ENCODE measurements at places on chromosomes 5 and 9.

DNA sequence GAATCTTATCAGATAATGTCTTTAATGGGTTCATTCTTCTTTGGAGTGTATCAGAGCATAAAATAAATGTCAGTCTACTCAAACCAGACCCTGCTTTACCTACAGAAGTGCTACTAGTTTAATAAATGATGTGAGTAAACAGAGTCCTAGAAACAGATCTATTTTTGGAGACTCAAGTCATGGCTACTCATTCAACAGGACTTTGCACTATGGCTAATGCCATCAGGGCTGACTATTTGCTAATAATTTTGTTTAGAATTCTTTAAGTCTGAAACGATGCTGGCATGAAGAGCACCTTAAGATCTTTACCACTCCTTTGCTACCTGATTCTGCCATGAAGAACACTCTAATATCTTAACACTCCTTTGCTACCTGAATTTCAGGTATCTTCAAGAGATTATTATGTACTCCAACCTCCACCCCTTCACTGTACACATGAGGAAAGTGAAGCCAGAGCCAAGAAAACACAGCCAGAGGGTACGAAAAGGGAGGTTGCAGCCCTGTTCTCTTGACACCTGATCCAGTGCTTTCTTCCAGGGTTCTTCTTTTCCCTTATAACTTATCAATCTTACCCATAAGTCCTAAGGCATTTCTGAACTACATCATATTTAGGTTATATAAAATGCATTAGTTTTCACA is 62.4 kb downstream of the ZNF608 start:
- no peak for DNase-seq

DNA sequence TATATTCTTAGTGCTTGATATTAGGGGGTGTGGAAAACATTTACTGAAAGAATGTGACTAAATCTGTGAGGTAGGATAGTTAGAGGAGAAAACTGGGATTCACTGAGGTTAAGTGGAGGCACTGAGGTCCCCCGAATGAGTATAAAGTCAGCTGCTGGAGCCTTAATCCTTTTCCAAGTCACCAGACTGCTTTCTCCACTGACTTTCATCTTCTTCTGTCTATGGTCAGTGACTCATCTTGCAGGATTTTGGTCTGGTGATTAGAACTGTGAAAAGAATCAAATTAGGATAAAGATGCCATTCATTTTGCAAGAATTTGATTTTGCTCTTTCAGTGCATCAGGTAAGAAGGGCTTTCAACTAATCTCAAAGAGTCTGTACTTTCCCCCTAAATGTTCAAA is 89.3 kb upstream of the ALDH1A1 start:
- no peak for DNase-seq

- no peak for DNase-seq
Observed at GRCh38 chr9:87089929-87090328, 142.6 kb upstream of the GAS1 start.

GRCh38 chr5:68436686-68437520 is 221.3 kb downstream of the PIK3R1 start:
- DNase-seq, result no peak

GRCh38 chr5:141094481-141095262 is at the start of gene PCDHB2:
Gene PCDHB2 (plus strand): TSS chr5:141094615. CDS start chr5:141094791, 176 bp downstream.
- DNase-seq, result no peak

GRCh38 chr5:35281613-35282012 is 51.3 kb upstream of the PRLR start:
- no peak for DNase-seq

DNA sequence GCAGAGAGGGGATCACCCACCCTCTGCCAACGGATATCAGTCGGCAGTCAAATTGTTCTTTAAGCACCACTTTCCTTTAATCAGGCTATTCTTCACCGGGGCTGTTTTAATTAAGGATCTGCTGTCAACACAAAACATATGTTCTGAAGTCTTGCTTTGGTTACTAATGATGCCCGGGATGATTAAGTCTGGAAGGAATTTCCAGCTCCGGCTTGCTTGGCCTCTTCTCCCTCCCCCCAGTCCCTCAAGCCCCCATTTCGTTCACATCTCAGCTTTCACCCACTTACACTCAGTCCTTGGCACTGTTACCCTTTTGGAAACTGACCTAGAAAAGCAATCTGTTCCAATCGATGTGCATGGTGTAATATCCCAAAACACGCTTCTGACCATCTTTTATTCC is 74.7 kb downstream of the MSX2 start:
- no peak for DNase-seq

- no peak for DNase-seq
Observed at GRCh38 chr5:88825584-88826315, 57.2 kb downstream of the MEF2C start.

GRCh38 chr9:132164604-132165362 is 2.9 kb downstream of the NTNG2 start:
- DNase-seq, result no peak

DNA sequence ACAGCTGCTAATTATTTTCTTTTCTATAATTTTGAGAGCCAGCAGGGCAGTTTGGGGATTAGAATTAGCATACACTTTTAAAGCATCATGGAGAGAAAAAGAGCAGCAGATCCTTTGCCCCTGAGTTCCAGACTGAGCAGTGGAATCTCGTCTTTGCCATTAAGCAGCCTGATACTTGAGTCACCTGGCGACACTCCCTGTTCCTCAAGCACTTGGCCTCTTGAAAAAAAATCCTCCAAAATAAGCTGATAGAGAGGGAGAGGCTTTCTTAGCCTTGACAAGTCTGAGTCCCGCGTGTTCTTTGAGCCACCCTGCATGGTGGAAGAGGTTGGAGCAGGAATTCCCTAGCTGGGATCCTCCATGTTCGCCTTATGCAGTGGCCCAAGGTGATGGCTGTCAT is 398.3 kb downstream of the IRX2 start:
- DNase-seq, result no peak

GRCh38 chr5:35483191-35483590 is 134.5 kb upstream of the SPEF2 start:
- no peak for DNase-seq

- no peak for DNase-seq
Observed at GRCh38 chr5:158433634-158434033, 574.7 kb upstream of the CLINT1 start.

DNA sequence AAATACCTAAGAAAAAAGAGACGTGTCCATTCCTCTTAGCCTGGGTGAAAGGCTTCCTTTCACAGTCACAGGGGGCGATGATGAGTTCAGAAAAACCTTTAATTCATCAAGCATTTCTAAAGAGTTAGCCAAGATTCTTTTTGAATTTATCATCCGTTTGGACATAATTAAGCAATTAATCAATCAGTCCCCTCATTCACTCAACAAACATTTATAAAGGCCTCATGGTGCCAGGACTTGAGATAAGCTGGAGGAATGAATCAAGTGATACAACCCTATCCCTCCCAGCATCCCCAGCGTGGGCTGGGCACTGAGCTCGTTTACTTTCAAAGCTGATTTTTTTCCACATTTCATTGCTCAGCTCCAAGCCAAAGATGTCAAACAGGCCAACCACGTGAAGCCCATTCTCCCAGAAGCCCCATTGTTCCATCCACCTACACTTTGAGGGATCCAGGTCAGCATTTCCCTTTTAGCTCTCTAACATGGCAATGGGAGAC is 140.5 kb downstream of the SLIT3 start:
- no peak for DNase-seq

GRCh38 chr9:117704024-117704575 is at the start of gene TLR4:
Gene TLR4 (plus strand): TSS chr9:117704403. CDS start chr9:117704473, 70 bp downstream.
- DNase-seq, result no peak

DNA sequence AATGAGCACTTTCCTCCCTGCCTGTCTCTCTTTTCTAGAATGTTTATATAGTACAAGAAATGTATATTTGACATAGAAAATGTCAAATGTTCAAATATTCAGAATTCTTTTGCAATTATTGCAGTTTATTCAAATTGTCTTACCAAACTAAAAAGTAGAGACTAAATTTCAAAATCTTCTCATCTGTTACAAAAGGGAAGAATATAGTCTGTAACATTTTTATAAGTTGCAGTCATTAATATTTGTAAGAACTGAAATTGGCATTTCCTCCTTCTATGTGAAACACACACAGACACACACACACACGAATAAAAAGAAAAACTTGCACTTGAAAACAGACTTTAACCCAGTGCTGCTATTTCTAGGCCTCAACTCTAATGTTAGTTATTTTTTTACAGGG is 56.4 kb downstream of the NR3C1 start:
- DNase-seq, result no peak

- no peak for DNase-seq
Observed at GRCh38 chr9:40927851-40928802, 200.4 kb downstream of the FOXD4L6 start.

DNA sequence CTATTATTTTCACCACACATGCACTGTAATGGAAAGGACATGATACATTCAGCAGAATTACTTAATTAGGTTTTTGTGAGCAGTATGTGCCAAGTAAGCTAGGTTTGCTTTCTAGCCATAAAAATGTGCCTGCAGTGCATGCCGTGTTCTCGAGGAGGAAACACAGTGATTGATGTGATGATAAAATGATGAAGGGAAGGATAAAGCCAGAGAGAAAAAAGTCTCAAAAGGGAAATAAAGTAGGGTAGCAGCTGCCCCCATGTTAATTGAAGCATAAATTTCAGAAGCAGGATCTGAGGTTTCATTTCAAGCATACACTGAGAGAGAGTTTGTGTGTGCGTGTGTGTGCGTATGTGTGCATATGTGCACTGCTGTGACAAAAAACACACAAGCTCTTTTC is 714.2 kb upstream of the C9orf72 start:
- no peak for DNase-seq

Measured in Panc1 (cell line).